ENCODE measurements at places on chromosomes 3 and 15.

- DNase-seq, result no peak
Measured at GRCh38 chr15:67077641-67078215, 12.3 kb downstream of the SMAD3 start.

GRCh38 chr15:71115567-71116351 lies 488 bp downstream of the THSD4 start:
- no peak for DNase-seq

DNA sequence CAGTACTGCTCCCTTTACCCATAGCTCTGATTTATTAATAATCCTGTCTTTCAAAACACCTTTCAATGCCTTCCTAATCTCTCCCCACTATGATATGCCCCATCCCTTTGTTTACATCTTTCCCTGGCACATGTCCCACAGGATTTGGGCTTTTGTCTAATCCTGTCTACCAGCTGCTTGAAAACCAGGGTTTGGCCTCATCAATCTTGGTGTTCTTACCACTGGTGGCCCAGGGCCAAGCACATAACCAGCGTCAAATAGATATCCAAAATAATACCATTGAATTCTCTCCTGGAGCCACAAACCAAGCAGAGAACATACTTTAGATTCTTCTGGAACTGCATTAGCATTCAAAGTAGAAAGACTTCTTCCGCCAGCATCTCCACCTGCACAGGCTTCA lies 104.8 kb upstream of the PPP2R3A start:
- DNase-seq, result no peak

DNA sequence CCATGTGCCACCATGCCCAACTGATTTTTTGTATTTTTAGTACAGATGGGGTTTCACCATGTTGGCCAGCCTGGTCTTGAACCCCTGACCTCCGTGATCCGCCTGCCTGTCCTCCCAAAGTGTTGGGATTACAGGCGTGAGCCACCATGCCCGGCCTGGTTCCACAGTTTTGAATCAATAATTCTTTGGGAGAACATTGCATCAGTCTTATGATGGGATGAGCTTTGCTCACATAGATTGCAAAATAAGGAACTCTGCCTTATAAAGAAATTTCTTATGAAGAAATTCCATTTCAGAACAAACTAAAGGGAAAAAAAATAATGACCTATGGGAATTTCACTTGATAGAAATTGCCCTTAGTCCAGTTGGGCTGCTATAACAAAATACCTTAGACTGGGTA lies 15.8 kb upstream of the TMPRSS7 start:
- DNase-seq, result no peak

DNA sequence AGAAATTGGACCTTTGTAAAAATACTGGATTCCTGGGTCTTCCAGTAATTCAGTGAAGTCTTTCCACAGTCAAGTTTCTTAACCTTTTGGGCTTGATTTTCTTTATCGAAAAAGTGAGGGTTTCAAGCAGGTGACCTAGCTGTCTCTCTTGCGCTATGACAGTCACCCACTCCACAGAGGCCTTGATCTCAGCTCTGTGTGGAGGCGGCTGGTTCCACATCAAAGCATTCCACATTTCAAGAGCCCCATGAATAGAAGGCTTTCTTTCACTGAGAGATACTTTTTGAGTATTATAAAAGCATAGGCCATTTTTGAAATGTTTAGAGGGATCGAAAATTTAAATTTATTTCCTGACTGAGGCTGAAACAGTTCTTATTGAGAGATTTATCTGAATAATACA lies 43.9 kb downstream of the GABRA5 start:
- DNase-seq, result no peak

DNA sequence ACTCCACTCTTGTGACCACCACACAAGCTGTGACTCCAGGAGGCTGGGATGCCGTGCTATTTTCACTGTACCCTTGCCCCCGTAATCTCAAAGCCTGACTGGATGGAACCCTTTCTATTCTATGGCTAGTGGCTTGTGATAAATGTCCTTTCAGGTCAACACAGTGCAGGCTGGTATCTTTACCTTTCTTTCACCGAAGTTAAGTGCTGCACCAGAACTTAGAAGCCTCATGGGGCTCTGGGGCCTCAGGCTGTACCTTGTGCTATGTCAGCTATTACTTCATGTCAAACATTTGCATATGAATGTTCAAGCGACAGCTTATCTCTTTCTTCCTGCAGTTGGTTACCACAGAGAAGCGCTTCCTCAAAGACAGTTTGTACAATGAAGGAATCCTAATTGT lies 66.8 kb downstream of the RPL39L start:
- no peak for DNase-seq

GRCh38 chr15:68367992-68368391 lies 64.0 kb downstream of the ITGA11 start:
- DNase-seq, result no peak

GRCh38 chr15:86444527-86444926 lies 364.9 kb downstream of the AGBL1 start:
- DNase-seq, result no peak

DNA sequence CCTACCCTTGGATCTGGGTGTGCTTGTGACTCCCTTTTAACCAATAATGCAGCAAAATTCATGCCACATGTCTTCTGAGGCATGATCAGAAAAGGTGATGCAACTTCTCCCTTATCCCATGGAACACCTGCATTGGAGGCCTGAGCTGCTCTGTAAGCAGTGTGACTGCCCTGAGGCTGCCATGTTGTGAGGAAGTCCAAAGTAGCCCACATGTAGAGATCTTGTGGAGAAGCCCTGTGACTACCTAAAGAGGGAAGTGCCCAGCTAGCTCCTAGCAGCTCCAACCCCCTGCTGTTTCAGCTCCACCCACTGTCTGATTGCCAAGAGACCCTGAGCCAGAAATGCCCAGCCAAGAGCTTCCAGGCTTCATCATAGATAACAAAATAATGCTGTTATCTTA lies 6.4 kb upstream of the NR1D2 start:
- DNase-seq, result no peak
